Activated CD4-positive, CD25-positive, alpha-beta regulatory T cell treated with anti-CD3 and anti-CD28 coated beads, Interleukin-2, amount 50 U/mL, for 24 hours (primary cell): ENCODE measurements at places on chromosomes 1 and 21.

DNA sequence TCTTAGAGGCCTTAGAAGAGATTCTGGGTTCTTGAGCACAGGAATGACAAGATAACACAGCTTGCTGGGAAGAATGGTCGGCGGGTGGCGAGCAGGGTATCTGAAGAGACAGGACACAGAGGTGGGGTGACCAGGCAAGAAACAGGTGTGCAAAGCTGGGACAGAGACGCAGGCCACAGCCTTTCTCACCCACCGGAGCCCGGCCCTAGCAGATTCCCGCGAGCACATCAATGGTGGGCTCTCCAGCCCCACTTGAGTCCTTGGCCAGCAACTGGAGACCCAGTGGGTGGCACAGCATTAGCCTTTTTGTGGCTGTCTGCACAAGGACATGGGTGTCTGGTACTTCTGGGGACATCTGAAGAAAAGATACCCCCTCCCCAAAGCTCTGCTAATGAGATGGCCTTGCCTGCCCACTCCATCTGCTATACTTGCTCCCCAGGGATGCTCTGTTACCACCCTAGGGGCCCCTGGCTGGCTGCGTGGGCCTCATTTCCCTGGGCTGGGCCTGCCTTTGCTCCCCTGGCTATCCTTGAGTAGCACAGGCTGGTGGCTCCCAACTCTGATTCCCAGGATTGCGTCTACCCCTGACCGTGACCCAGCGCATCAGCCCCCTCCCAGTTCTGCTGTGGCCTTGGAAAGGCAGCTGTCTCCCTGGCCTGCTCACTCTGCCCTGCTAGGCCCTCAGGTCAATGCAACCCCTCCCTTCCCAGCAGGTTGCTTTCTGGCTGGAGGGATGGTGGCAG lies 127.2 kb upstream of the ADAR start:
- ATAC-seq = no peak

DNA sequence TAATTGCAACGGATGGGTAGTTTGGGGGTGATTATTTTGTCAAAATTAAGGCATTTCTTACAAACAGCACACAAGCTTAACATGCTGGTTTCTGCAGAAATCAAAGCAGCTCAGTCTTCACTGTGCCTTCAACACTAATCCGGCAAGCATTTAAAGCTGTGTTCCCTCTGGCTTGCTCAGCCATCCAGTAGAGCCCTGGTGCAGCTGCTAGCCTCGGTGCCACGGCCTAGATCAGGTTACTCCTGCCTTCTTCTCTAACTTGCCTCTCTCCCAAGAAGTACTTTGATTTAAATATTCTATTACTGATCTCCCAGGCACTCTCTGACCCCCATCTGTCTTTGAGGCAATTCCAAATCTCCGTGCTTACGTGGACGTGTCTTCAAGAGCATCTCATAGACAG lies 85.6 kb downstream of the GREM2 start:
- no peak for ATAC-seq

- no peak for ATAC-seq
These were observed 376.8 kb downstream of the SEC16B start for GRCh38 chr1:177593105-177593504.

DNA sequence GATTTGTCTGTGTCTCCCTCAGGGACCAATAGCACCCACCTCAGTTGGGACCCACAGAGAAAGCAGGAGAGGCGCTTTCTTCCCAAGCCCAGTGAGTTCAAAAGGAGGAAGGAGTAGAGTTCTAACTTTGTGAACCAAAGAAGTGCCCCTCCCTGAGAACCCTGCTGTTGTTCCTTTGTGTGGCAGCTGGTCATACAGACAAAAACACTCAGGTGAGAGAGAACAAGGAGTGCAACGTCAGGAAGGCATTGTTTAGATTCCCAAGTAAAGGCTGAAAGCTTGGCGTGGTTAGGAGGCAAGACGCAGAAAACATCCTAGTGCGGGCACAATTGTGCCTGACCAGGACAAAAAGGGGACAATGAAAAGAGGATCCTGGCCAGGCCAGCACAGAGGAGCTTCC lies 654.6 kb downstream of the KIF26B start:
- no peak for ATAC-seq

GRCh38 chr1:183080406-183080805 lies 57.2 kb downstream of the LAMC1 start:
- ATAC-seq = no peak

DNA sequence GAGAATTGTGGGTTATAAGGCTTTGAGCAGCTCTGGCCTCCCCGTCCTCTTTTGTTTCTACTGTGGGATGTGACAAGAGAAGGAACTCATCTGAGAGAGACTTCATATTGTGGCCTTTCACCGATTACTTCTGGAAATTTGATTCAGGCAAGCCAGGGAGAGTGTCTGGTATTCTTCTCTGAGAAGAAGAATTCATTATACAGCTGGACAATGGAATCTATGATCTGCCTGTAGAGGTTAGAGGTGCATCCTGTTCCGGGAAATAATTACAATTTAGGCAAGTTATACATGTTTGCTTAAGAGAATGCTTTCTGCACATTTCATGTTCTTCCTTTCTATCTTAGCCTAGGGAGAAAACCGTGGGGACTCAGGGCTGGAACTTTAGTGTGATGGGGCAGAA lies 12.8 kb upstream of the RNU1-2 start:
- ATAC-seq = no peak

DNA sequence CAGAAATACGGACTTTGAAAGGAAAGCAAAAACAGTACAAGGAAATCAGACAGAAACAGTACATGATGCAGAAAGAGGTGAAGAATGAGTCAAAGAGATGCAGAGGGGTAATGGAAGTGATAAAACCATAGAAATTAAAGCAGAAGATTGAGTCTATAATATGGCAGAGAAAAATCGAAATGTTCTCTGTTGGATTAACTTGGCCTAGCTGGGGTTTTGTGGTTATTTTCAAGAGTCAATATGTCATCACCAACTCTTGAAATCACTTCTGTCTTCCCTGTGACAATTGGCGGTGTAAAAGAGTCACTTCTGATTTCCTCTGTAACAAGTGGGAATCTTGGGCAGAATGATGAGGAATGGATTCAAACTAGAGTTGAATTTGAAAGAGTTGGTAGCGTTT lies 7.4 kb downstream of the YTHDF2 start:
- ATAC-seq = no peak

- no peak for ATAC-seq
These were observed 97.3 kb upstream of the SYT6 start for GRCh38 chr1:114250683-114251572.

- no peak for ATAC-seq
These were observed 17.6 kb downstream of the SOD1 start for GRCh38 chr21:31677047-31677446.

DNA sequence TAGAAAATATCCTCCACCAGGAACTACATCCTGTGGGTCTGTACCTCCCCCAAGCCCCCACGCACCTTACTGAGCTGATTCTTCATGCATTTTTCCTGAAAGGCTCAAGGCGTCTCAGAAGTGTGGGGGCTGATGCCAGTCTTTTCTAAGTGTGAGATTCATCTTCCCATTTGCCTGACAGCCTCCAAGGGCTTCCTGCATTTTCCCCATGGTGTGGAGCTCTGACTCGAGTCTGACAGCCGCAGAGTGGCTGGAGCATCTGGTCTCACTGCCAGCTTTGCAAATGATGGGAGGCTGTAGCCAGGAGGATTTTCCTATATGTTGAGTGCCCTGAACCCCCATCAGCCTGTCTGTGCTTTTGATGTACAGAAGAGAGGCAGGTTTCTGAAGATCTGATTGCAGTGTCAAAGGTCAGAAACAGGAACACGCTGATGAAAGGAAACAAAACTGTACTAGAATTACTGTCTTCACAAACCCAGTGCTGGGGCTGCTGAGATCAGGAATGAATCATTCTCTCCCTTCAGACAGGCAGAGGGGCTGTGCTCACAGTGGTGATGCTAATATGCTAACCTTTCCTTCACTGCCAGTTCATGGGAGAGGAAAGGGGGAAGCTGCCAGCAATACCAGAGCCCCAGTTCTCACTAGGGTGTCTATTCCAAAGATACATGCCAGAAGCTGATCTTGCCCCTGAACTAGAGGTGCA lies 201.5 kb upstream of the C1orf174 start:
- no peak for ATAC-seq

DNA sequence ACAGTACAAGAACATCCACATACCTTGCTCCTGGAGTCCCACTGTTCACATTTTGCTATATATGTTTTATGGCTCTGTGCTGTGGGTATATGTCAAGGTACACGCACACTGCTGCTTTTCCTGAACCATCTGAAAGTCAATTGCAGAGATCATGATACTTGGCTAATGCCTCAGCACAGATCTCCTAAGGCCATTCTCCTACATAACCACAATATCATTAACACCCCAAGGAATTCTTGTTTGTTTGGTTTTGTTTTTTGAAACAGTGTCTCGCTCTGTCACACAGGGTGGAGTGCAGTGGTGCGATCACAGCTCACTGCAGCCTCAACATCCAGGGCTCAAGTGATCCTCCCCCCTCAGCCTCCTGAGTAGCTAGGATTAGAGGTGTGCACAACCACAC lies 16.0 kb downstream of the CTNNBIP1 start:
- ATAC-seq = no peak

- ATAC-seq = no peak
These were observed 176.6 kb downstream of the VPS13D start for GRCh38 chr1:12406211-12407021.

- no peak for ATAC-seq
These were observed 22.5 kb upstream of the KHDRBS1 start for GRCh38 chr1:31991182-31991581.

DNA sequence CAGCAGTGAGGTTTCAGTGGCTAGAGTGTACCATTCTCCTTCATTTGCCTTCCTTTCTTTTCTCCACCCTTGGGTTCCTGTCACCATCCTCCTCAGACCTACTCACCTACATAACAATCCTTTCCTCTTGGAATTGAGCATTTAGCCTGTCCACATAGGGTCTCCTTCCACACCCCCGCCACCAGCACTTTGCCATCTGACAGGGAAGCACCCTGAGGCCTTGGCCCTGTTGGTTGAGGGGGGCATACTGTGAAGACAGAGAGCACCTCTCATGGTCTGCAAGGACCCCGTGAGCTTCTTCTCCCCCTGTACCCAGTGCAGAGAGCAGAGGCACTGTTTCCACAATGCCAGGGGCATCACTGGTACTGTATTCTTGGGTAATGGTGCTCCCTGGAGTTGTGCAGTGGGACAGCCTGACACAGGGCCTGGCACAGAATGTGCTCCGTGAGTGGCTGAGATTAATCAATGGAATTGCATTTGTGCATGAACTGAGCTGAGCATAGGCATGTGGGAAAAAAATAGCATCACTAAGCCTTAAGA lies 14.9 kb upstream of the SLC5A9 start:
- ATAC-seq = no peak

- ATAC-seq = no peak
These were observed 56.3 kb upstream of the COA6 start for GRCh38 chr1:234316937-234317336.
